Cortex of kidney (tissue), 1 donor: ENCODE measurements at places on chromosomes 7 and 10.

- no peak for DNase-seq
These were observed 266.7 kb upstream of the INHBA start for GRCh38 chr7:41969561-41970105.

DNA sequence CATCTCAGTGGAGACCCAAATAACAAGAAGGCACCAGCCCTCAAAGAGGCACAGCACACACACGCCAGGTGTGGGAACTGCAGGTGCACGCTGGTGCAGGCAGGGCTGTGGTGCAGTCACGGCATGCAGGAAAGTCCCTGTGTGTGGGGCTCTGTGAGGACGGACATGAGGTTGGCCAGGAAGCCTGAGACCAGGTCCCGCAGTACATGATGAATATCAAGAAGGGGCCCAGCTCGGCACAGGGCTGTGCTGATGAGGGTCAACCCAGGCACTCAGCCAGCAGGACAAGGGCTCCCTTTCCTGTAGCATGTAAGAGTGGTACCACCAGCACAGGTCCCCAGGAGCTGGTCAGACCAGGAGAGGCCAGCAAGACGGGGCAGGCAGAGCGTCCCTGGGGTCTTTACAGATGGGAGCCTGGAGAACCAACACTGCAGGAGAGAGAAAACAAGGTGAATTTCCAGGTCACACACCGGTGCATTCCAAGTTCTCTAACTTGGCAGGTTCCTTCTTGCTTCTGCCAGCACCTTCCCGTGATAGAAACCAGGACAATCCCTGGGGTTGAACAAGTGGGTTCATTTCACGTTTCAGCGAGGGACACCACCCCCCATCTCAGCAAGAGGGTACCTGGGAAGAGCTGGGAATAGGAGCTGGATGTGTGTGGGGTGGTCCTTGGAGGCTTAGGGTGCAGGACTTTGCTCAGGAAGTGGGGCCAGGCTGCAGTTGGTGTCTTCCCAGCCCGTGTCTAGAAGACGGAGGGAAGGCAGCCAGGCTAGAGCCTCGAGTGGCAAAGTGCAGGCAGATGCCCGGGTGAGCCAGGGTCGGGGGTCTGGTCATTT is 244.8 kb upstream of the TCERG1L start:
- no peak for DNase-seq

GRCh38 chr10:11336722-11337162 is 274.7 kb downstream of the USP6NL start:
- DNase-seq, result no peak

GRCh38 chr7:31938650-31939049 is 131.6 kb downstream of the PDE1C start:
- DNase-seq, result no peak

DNA sequence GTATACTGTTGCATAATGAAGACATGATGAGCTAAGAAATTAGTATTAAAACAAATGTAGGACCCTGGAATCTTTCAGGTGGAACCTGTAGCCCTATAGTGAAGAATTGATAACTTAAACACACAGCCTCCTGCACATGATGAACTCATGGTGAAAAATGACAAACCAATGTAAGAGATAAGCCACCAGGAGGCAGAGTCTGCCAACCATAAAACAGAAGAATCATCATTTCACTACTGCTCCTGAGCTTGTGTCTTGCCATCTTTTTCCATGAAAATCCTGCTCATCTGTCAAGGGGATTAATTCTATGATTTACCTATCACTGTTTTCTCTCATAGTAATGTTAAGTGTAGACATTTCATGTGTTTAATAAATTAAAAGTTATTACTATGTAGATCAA is 363.9 kb downstream of the MALRD1 start:
- no peak for DNase-seq

GRCh38 chr7:98365863-98366561 is 34.9 kb downstream of the BAIAP2L1 start:
- DNase-seq, result no peak

DNA sequence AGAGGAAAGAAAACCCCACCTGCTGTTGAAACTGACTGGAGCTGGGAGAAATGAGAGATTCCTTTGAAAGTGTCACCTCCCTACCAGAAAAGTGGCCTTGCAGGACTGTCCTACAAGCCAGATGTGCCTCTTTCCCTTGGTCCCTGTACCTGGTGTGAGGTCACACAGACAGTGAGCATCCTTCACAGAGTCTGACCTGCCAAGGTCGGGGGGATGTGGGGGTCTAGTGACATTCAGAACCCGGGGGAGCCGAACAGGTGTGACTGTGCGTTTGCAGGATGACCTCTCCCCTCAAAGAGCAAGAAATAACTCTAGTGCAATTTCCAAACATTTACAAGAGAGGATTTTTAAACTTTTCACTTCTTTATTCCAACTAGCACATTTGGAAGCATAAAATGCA is 93.4 kb upstream of the ZNF479 start:
- no peak for DNase-seq

- no peak for DNase-seq
These were observed 58.3 kb upstream of the PPP1R3C start for GRCh38 chr10:91690996-91691676.

- DNase-seq, result no peak
These were observed 67.1 kb downstream of the WDFY4 start for GRCh38 chr10:48751730-48752129.

GRCh38 chr10:51224671-51225161 is 150.4 kb downstream of the PRKG1 start:
- no peak for DNase-seq

- DNase-seq, result no peak
These were observed 1.2 kb upstream of the MAP3K8 start for GRCh38 chr10:30432622-30433305.

GRCh38 chr7:13072014-13072413 is 384.6 kb downstream of the ARL4A start:
- no peak for DNase-seq

- no peak for DNase-seq
These were observed 286.6 kb downstream of the ZNF33B start for GRCh38 chr10:42351745-42352144.

- DNase-seq, result no peak
These were observed 50.3 kb upstream of the CXCL12 start for GRCh38 chr10:44435196-44435595.

- DNase-seq, result no peak
These were observed 215.3 kb downstream of the CHCHD3 start for GRCh38 chr7:132866551-132866950.

DNA sequence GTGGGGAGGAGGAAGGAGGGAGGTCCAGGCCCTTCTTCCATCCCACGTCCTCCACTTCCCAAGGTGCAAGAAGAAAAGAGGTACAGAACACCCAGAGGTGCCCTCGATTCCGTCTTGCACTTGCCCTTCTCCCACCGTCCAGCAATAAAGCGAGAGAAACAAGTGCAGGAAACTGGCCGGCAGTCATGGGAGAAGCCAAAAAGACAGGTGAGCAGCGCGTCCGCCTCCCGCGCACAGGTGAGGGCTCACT is 1.3 kb downstream of the C10orf95 start:
- DNase-seq, result no peak

DNA sequence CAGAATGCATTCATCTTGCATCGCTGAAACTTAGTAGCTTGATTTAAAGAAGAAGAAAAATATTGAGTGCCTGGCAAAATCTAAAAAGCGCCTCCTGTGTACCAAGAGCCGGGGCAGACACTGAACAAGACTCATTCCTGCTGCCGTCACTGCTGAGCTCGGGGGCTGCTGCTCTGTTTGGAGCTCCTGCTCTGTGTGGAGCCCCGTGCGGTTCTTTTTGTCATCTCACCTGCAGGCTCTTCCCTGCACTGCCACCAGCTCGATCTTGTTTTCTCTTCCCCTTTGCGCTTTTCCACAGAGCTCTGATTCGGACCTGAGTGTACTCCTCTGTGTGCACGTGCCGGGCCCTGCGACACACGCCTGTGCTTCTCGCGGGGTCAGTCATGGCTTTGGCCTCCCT is 462.1 kb upstream of the DPP6 start:
- DNase-seq, result no peak

DNA sequence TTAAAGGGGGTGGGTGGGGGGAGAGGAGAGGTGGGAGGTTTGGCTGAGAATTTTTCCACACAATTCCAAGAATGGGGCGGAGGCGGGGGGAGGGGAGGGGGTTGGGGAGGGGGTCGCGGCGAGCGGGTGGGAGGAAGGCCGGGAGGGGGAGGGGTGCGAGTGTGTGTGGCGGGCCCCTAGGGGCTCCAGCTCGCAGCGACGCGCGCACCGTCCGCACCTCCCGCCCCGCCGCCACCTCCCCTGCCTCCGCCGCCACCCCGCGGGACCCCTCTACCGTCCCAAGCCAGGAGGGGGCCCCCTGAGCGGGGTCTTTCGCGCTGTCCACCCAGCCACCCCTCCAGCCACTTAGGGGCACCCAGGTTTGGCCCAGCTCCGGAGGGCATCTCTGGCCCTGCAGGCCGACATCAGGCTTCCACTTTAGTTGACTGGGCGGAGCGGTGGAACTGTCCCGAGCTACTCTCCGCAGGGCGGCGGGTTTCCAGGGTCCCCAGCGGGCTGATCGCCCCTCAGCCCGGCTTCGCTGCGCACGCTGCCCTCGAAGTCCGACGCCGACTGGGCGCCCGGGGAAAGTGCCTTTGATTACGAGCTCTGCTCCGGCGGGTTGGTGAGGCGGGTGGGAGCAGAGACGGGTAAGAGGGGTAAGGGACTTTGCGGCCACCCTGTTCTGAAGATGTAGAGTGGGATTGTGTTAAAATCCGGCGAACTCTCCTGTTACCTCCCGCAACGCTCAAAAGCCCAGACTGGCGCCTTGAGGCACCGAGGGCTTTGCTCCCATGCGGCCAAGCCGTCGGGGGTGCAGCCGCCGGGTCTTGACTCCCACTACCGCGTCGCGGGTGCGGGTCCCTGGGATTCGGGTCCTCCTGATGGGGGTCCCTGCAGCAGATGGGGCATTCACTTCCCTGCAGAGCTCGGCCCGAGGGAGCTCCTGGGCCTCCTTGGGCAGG is 1.8 kb upstream of the VAX1 start:
- no peak for DNase-seq

- no peak for DNase-seq
These were observed 67.7 kb upstream of the JCAD start for GRCh38 chr10:30127120-30127541.

DNA sequence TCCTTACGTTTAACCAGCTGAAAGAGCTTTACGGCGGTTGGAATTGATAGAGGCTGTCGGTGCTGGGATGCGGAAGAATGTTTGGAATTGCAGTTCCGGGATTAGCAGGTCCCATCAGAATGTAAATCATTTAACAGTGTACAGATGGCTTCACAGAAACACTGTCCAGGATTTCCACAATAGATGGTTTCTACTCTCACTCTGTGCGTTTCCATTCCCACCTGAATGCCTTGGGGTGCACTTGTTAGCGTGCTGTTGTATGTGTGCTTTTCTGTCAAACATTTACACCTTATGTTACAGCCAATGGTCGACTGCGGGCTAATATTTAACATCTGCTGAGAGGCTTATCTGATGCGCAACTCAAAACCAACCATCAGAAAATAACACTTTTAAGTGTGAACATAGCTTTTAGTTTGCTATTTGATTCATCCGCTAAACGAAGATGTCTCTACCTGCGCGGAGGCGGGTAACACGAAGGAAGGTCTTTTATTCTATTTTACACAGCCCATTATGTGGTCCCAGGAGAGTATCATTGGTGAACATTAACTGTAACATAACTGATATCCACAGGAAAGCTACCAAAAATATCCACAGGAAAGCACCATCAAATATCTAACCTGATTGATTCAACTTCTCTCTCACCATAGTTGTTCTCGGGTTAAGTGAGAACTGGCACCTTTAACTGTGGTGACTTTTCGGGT is 179.0 kb downstream of the PRPF18 start:
- no peak for DNase-seq

GRCh38 chr10:119250641-119251314 is 43.4 kb downstream of the GRK5 start:
- no peak for DNase-seq

- DNase-seq, result no peak
These were observed 171.7 kb downstream of the KIF20B start for GRCh38 chr10:89873055-89873454.

- no peak for DNase-seq
These were observed 46.4 kb downstream of the KMT2E start for GRCh38 chr7:105060437-105060836.

GRCh38 chr7:20470082-20470481 is 139.4 kb downstream of the ITGB8 start:
- no peak for DNase-seq

DNA sequence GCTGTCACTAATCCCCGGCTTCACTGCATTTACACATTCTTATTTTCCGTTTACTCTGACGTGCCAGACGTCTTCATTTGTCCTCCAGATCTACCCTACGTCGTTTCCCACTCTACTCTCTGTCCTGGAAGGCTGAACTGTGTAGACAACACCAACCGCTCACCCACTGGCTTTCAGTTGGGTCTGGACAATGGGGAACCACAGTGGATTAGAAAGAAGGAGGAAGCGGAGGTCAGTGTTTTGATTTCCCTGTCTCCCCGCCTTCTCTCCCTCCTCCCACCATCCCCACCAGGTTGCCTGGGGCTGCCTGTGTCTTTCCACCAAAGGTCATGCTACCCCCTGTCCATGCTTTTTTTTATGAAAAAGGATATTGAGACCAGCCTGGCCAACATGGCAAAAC is 14.0 kb upstream of the CTBP2 start:
- DNase-seq, result no peak

- DNase-seq, result no peak
These were observed 91.9 kb upstream of the NPY start for GRCh38 chr7:24192053-24192452.

GRCh38 chr10:34813626-34814222 is 1.4 kb downstream of the PARD3 start:
- no peak for DNase-seq

DNA sequence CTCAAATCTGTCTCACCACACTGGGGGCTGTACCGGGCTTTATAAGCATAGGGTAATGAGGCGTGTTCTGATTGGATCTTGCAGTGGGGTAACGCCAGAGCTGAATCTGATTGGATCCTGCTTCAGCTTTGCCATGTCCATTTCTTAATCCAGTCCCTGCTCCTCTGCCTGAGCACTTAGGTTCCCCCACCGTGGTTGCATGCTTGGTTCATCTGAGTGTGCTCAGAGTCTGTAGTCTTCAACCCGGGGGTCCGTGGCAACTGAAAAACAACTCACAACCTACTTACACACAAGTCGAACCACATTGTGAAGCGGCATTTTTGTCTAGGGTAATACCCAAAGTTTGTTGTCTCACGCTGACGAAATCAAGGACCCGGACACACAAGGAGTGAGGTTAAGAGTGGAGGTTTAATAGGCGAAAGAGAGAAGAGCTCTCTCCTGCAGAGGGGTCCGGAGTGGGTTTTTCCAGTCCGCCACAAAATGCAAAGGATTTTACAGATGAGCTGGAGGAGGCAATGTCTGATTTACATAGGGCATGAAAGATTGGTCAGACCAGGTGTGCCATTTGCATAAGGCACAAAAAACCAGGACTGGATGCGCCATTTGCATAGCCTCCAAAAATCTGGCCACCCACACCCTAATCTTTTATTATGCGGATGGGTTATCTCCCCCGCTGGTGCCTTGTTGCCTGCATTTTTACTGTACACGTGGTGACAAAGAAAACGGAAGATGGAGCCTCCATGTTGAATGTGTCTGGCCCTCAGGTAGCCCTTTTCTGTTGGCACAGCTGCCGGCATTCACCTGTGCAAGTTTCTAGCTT is 641.8 kb upstream of the FOXK1 start:
- DNase-seq, result no peak
